ENCODE measurements at places on chromosomes 12 and 14. TPM values are rescaled to one million over a fixed set of nuclear protein-coding genes. Genes with fewer than 3 reads are reported as not detected.

GRCh38 chr12:5335069-5335468, 96.8 kb upstream of the NTF3 start:
- no peak for DNase-seq

GRCh38 chr12:45671254-45671653, 58.3 kb upstream of the ARID2 start:
- DNase-seq, result no peak

The FGF6 gene
- not detected for polyA plus RNA-seq

- DNase-seq, result no peak
Observed at GRCh38 chr12:53564278-53564677, 57.0 kb upstream of the NPFF start.

The TEX52 gene
- 4.6 TPM for polyA plus RNA-seq

DNA sequence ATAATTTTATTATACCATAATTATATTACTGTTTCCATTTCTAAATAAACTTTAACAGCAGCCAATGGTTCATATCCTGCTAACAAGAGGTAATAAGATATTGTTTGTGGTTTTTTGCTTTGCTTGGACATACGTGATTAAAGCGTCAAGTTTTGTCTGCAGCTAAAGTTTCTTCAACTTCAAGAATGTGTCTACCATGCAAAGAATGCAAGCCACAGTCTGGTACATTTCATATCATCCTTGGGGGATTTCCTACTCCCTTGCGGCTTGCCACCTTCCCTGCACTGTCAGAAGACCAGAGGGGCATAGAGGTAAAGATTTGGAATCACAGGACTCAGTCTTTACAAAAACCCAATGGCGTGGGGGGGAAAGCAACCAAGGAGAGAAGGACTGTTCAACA, 125.2 kb downstream of the MED13L start:
- DNase-seq, result no peak

All from left lung (tissue), 14 donors.